ENCODE measurements at places on chromosomes 16 and 17. TPM values are rescaled to one million over a fixed set of nuclear protein-coding genes. Genes with fewer than 3 reads are reported as not detected.

GRCh38 chr17:28912281-28912937 is 9.5 kb upstream of the DHRS13 start:
- DNase-seq: no peak
- H3K27me3 ChIP-seq: no peaks in the 10 kb centered on the region
- peaks cover 7% of the 10 kb centered on the region for H3K4me1 ChIP-seq
- peak overlapping the region; percentile 34 for H3K27ac ChIP-seq
- H3K4me3 ChIP-seq: peak overlapping the region; percentile 56
- H3K36me3 ChIP-seq: peaks cover 10% of the 10 kb centered on the region

NOB1 gene
- 32.1 TPM for total RNA-seq

DNA sequence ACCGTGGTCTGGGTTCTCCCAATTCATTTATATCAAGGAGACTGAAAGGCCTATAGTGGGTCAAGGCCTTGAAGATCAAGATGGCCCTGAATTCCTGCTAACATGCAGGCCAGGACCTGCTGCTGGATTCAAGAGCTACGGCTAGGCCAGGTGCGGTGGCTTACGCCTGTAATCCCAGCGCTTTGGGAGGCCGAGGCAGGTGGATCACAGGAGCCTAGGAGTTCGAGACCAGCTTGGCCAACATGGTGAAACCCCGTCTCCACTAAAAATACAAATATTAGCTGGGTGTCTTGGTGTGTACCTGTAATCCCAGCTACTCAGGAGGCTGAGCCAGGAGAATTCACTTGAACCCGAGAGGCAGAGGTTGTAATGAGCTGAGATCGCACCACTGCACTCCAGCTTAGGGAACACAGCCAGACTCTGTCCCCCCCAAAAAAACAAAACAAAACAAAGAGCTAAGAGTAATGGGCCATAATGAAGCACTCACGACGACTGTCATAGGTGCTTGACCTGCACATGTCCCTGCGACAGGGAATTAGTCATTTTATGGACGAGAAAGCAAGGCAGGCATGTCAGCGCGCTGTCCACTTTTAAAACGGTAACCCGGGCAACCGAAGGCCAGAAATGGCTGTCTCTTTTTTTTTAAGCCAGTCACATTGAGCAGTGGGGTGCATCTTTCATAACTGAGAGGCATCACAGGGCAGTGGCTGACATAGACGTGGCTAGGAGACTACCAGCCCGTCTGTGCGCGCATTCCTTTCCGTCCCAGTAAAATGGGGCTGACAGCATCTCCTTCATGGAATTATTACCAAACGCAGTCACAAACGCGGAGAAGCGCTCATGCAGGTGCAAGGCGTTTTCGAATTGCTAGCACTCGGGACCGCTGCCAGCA is 1.0 kb upstream of the FBRS start:
- no peak for DNase-seq
- H3K4me1 ChIP-seq: peaks cover 43% of the 10 kb centered on the region
- no peaks in the 10 kb centered on the region for H3K27me3 ChIP-seq
- peak overlapping the region; percentile 93 for H3K4me3 ChIP-seq

DNA sequence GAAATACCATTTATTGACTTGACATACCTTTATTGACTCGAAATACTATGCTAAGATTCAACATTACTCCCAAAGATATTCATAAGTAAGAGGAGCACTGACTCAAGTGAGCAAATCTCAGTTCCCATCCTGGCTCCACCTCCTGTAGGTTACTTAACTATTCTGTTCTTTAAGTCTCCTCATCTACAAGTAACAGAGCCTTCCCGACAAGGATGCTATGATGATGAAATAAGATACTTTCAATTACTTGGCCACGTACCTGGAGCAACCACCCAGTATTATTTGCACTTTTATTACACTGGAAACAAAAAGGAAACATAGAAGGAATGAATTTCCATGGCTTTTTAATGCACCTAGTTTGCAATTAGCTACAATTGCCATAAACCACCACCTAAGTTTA is 16.3 kb downstream of the KANSL1 start:
- peak overlapping the region; percentile 45 for H3K4me3 ChIP-seq
- DNase-seq: no peak
- no peaks in the 10 kb centered on the region for H3K27me3 ChIP-seq
- peaks cover 3% of the 10 kb centered on the region for H3K36me3 ChIP-seq
- H3K4me1 ChIP-seq: peaks cover 80% of the 10 kb centered on the region

GRCh38 chr17:19020016-19020415 is 15.5 kb upstream of the FAM83G start:
- peak overlapping the region; percentile 9 for H3K27ac ChIP-seq
- H3K4me1 ChIP-seq: peaks cover 21% of the 10 kb centered on the region
- H3K27me3 ChIP-seq: peaks cover 7% of the 10 kb centered on the region
- no peaks in the 10 kb centered on the region for H3K36me3 ChIP-seq
- H3K4me3 ChIP-seq: no peak overlapping the region

Measured in T-helper 17 cell (primary cell).